A172 (cell line): ENCODE measurements at places on chromosomes 6 and 20. TPM values are rescaled to one million over a fixed set of nuclear protein-coding genes. Genes with fewer than 3 reads are reported as not detected.

- peak; percentile 2 for DNase-seq
Measured at GRCh38 chr6:84515067-84515466, 249.3 kb downstream of the TBX18 start.

DNA sequence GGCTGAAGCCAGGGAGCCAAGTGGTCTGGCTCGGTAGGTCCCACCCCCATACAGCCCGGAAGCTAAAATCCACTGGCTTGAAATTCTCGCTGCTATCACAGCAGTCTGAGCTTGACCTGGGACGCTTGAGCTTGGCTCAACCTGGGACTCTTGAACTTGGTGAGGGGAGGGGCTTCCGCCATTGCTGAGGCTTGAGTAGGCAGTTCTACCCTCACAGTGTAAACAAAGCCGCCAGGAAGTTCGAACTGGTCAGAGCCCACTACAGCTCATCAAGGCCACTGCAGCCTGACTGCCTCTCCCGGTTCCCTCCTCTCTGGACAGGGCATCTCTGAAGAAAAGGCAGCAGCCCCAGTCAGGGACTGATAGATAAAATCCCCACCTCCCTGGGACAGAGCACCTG, 1337.7 kb downstream of the HACE1 start:
- DNase-seq, result peak; percentile 1

The ZBTB46 gene
- 6.8 and 10.3 TPM in 2 replicates for total RNA-seq

The LAMA4 gene
- 7.4 and 11.5 TPM in 2 replicates for total RNA-seq

The IP6K3 gene
- total RNA-seq, result 6.8 and 6.9 TPM in 2 replicates
